ENCODE measurements at places on chromosomes 4 and X.

DNA sequence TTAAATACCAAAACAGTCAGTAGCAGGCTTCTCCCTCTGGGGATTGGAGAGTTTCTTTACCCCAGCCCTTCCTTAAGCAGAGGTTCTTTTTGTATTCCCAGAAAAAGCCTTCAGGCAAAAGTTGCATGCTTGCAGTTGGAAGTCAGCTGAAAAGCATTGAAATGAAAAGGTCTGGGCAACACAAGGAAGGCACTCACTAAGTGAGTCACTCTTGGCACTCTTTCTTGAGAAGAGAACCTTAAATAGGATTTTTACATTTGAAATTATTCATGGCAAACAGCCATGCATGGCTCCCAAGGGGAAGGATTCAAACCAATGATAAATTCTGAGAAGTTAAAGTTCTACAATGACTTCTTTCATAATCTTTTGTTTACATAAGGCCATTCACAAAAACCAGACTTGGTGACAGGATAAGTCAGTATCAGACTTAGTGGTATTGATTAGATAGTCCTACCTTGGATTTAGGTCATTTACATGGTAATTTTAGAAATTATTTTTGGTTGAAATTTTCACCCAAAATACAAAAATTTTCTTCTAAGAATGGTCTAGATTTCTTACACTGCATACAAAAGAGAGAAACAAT, 2068.9 kb downstream of the PCDH7 start:
- no peak for DNase-seq

- DNase-seq: no peak
Observed at GRCh38 chrX:136574548-136574947, 42.5 kb downstream of the VGLL1 start.

DNA sequence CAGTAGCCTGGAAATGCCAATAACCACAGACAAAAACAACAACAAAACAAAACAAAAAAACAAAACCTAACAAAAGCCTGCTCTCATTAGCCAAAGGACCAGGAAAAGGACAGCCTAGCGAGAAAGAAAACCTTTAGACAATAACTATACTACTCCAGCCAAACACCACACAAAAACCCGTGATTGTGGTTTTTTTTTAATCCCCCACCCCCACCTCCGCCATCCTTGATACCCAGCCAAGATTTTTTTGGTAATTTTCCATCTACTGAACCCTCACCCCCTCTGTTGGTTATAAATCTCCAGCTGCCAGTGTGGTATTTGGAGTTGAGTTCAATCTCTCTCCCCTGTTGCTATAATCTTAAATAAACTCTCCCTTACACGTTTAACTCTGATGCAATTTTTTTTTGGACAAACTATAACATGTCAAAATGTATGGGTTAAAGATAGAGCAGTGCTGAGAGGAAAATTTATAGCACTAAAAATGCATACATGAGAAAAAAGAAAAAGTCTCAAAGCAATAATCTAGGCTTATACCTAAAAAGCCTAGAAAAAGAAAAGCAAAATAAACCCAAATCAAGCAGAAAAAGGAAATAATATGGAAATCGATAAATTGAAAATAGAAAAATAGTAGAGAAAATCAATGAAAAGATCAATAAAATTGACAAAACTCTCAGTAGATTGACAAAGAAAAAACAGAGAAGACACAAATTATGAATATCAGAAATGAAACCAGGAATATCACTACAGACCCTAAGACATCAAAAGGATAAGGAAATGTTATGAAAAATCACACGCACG, 83.7 kb downstream of the NAT8L start:
- no peak for DNase-seq

DNA sequence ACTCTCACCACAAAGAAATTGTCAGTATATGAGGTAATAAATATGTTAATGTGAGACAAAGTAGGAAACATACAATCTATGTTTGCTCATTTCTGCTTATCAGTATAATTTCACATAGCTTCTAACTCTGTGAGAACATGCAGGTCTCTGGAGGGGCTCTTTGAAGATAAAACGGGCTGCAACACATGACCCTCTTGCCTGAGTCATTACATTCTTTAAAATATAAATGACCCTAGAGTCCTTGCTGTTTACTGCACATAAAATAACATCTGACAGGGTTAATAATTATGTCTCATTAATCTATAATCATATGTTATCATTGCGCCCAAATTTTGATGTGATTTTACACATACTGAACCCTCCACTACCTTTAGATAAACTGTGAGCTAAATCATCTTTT, 681.5 kb downstream of the ARAP2 start:
- DNase-seq: no peak

DNA sequence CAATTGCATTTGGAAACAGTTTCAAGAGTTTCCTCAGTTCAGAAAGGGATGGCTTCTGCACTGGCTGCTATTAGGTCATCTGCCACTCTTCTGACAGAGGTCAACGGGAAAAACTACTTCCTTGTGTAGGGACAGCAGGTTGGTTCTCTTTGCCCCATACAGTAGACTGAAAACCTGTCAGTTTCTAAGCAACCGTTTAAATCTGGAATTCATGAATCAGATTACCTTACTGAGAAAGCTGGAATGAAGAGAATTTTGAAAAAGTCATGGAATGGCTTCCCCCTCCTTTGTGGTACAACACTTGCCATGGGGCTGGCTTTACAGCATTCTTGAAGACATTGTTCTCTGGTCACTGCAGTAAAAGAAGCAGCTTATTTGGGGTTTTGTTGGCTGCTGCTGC, 240.3 kb downstream of the IL1RAPL2 start:
- no peak for DNase-seq

- DNase-seq: no peak
Observed at GRCh38 chrX:148133105-148133725, 152.1 kb downstream of the FMR1NB start.

DNA sequence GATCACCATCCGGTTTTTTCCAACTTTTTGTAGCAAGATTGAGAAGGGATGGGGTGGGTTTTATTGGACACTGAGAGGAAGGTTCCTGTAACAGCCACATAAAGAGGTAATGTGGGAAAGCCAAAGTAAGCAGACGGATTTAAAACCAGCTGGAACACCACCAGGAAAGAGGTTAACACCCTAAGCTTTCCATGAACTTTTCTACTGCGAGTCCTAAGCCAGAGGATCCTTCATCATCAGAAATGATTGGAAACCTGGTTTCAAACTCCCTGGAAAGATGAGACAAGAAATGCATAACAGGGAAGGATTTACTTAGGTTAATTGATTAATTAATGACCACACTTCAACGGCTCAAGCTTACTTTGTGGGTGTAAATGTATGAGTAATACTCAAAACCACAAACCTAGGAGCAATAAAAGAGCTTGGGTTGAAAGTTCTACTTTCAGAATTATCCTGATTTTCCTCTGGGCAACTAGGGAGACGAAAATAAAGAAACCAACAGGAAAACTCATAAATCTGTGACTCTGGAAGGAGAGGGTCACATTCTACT, 91.5 kb downstream of the COX18 start:
- DNase-seq: no peak

DNA sequence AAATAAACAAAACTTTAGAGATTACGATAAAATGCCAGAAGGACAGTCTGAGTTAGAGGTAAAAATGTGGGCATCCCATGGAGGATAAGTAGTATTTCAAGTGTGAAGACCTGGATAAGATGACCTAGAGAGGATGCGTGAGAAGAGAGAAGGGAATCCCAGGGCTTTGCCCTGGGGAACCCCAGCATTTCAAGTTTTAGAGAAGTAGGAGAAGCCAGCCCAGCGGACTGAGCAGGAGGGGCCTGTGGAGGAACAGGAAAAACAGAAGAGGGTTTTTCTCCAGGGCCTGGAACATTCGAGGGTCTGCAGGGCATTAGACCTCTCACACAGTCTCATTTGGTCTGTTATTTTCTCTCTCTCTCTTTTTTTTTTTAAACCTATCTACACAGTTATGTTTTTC, 2.9 kb upstream of the CFP start:
- no peak for DNase-seq

DNA sequence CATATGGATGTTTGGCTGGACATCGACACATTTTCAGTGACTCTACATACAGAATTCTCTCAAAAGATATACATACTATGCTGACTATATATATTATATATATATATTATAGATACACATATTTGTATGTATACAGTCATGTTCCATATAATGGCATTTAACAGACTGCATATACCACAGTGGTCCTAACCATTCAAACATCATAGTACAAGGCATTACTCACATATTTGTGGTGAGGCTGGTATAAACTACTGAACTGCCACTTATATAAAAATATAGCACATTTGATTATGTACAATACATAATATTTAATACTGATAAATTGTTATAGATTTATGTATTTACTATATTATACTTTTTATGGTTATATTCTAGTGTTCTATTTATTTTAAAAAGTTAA, 168.5 kb downstream of the IL15 start:
- no peak for DNase-seq

- DNase-seq: no peak
Observed at GRCh38 chr4:88027611-88028608, 20.5 kb downstream of the PKD2 start.

GRCh38 chr4:184433258-184433892, 41.0 kb downstream of the IRF2 start:
- DNase-seq: no peak

GRCh38 chr4:8830611-8831200, 40.9 kb downstream of the HMX1 start:
- no peak for DNase-seq

DNA sequence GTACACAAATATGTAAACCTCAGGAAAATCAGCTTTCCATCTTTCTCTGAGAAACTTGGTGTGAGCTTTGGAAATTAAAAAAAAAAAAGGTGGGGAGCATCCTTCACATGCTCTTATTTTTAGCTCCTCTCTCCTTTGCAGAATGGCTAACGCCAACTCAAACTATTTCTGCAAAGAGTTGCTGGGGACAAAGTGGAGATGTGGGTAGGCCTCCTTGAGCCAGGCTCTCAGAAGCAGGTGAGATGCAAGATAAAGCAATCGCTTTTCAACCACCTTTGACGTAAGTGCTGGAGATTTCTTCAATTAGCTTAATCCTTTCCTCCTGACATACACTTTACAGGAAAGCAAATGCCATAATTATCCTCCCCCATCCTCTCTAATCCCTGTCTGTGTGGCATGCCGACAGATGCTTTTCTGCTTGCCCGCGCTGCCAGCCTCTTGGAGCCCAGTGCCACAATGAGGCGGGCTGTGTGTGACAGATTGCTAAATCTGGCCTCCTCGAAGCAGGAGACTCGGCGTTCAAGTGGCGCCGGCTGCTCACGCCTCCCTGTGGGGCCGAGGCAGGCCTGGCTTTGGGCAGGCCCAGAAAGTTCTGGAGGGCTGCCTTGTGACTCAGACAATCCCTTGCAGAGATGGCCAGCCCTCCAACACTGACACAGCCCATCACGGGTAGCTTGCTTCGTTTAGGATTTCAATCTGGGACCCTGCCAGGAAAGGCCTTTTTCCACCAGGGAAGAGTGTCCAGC, 64.9 kb upstream of the SOD3 start:
- no peak for DNase-seq

- DNase-seq: no peak
Observed at GRCh38 chrX:134174859-134175258, 62.1 kb upstream of the CCDC160 start.

DNA sequence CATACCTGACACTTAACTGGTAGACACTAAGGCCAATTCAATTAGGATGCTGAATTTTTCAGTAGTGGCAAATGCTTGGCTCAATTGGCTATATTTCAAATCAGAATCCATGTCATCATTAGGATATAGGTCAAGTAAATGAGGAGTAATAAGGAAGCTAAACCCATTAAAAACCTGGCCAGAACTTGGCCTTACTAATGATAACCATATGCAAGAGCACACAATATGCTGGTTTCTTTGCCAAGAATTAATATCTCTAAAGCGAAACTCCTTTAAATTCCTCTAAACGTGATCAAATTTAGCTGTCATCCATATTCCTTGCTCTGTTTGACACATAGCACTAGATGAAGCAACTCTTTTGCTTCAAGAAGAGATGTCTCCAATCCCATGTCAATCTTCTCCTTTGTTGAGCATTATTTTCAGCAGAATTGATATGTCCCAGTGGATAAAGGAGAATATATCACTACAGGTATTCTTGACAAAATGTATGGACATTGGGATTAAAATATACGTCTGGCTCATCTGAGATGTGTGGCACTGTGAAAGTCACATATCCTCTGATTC, 206.1 kb upstream of the ANKRD50 start:
- DNase-seq: no peak

- no peak for DNase-seq
Observed at GRCh38 chr4:124279741-124280140, 432.8 kb downstream of the ANKRD50 start.
